Stomach (tissue), 19 donors: ENCODE measurements at places on chromosomes 4 and X. TPM values are rescaled to one million over a fixed set of nuclear protein-coding genes. Genes with fewer than 3 reads are reported as not detected.

GRCh38 chr4:147916351-147916750 is 184.5 kb downstream of the ARHGAP10 start:
- H3K4me1 ChIP-seq, result peaks cover 9% of the 10 kb centered on the region
- H3K27ac ChIP-seq, result no peak overlapping the region
- H3K4me3 ChIP-seq, result no peak overlapping the region
- no peaks in the 10 kb centered on the region for H3K27me3 ChIP-seq

DNA sequence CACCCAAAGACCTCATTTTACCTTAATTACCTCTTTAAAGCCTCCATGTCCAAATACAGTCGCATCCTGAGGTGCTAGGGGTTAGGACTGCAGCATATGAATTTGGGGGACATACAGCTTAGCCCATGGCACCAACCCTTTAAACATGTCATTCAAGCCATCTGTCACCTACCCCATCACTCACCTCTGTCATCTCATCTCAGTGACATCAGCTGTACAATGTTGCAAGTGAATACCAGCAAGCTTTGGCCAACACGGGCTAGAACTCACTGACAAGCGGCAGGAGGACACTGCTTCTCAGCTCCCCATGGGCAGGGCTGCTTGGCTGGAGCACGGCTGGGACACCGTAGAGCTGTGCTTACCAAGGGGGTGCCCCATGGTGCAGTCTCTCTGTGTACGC is 107.5 kb downstream of the STK32B start:
- H3K27me3 ChIP-seq, result no peaks in the 10 kb centered on the region
- no peaks in the 10 kb centered on the region for H3K36me3 ChIP-seq
- H3K27ac ChIP-seq, result no peak overlapping the region
- no peak for DNase-seq

- no peaks in the 10 kb centered on the region for H3K4me1 ChIP-seq
- no peaks in the 10 kb centered on the region for H3K27me3 ChIP-seq
- peaks cover 57% of the 10 kb centered on the region for H3K36me3 ChIP-seq
- no peak for DNase-seq
Measured at GRCh38 chr4:13584481-13584880, 40.2 kb upstream of the NKX3-2 start.

DNA sequence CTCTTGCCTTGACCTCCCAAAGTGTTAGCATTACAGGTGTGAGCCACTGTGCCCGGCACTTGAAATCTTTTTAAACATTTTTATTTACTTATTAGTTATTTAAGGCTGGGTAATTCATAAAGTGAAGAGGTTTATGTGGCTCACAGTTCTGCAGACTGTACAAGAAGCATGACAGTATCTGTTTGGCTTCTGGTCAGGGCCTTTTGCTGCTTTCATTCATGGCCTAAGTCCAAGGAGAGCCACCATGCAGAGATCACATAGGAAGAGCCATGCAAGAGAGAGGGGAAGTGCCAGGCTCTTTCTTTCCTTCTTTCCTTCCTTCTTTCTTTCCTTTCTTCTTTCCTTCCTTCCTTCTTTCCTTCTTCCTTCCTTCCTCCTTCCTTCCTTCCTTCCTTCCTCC is 10.2 kb upstream of the GPKOW start:
- no peak overlapping the region for H3K4me3 ChIP-seq
- H3K27me3 ChIP-seq, result no peaks in the 10 kb centered on the region
- no peak for DNase-seq
- no peaks in the 10 kb centered on the region for H3K4me1 ChIP-seq
- H3K36me3 ChIP-seq, result no peaks in the 10 kb centered on the region
- no peak overlapping the region for H3K27ac ChIP-seq

GRCh38 chr4:138909587-138909986 is 106.0 kb upstream of the NOCT start:
- H3K27me3 ChIP-seq, result no peaks in the 10 kb centered on the region
- peaks cover 6% of the 10 kb centered on the region for H3K4me1 ChIP-seq
- no peaks in the 10 kb centered on the region for H3K36me3 ChIP-seq
- no peak for DNase-seq
- H3K27ac ChIP-seq, result no peak overlapping the region

DNA sequence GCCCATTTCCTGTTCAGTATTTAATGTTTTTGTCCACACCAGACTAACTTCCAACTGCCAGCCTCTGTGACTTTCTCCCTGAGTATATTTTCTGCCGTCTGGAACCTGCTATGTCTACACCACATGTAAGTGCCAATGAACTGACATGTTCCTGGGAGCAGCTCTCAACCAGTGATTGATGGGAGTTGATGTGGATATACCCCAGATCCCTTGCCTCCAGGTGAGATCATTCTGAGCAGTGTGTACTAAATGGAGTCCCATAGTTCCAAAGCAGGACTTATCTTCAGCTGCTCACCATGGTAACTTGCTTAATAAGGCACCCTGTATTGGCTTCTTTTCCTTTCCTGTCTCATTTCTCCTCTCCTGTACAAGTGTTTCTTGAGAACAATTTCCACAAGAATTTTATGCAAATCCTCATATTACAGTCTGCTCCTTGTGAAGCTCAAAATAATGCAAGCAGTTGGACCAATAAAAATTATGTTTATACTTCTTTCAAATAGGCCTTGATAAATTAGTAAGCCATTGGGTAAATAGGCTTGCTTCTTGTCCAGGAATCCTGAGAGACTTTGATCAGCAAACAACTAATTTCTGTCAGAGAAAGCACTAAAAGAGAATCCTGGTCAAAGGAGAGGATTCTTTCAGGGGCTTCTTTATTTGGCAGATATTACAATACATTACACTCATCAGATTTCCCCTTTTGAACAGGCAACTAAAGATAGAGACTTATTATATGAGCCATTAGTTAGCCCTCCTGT is 911.7 kb upstream of the NDST4 start:
- no peaks in the 10 kb centered on the region for H3K36me3 ChIP-seq
- H3K4me3 ChIP-seq, result no peak overlapping the region
- H3K27me3 ChIP-seq, result no peaks in the 10 kb centered on the region
- DNase-seq, result no peak
- no peak overlapping the region for H3K27ac ChIP-seq

DNA sequence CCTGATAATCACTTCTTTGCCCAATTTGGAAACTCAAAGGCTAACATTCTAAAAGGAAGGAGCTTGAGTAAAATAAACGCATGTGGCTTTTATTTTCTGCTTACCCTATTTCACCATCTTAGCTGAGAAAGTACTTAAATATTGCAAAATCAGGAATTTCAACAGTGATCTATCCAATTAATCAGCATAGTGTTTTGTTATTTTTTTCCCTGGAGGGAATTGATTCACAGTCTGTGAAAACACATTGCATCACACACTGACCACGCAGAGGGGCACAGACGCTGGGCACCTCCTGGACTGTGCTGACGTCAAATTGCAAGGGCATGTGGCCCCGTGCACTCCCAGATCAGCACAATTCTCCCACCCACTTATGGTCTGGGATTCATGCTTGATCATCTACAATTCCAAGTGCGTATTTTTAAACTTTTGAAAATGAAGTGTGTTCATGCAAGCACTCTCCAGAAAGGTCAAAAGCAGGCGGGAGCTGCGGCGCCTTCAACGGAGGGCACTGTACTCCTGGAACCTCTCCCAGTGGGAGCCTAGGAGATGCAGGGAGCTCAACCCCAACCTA is 320.6 kb upstream of the PPARGC1A start:
- H3K36me3 ChIP-seq, result no peaks in the 10 kb centered on the region
- no peak overlapping the region for H3K27ac ChIP-seq
- DNase-seq, result peak; percentile 16
- H3K27me3 ChIP-seq, result no peaks in the 10 kb centered on the region
- H3K4me1 ChIP-seq, result no peaks in the 10 kb centered on the region

- no peaks in the 10 kb centered on the region for H3K36me3 ChIP-seq
- H3K27me3 ChIP-seq, result no peaks in the 10 kb centered on the region
- DNase-seq, result no peak
- no peak overlapping the region for H3K4me3 ChIP-seq
- no peak overlapping the region for H3K27ac ChIP-seq
Measured at GRCh38 chrX:108270280-108270679, 167.9 kb downstream of the COL4A6 start.

GRCh38 chr4:185865901-185866328 is 53.9 kb upstream of the SORBS2 start:
- H3K4me1 ChIP-seq, result peaks cover 52% of the 10 kb centered on the region
- no peak overlapping the region for H3K4me3 ChIP-seq

GRCh38 chr4:102525097-102525496 is 23.9 kb downstream of the NFKB1 start:
- H3K4me3 ChIP-seq, result no peak overlapping the region
- H3K27ac ChIP-seq, result no peak overlapping the region
- no peak for DNase-seq
- H3K4me1 ChIP-seq, result peaks cover 47% of the 10 kb centered on the region
- H3K36me3 ChIP-seq, result peaks cover 3% of the 10 kb centered on the region

- no peaks in the 10 kb centered on the region for H3K4me1 ChIP-seq
- no peaks in the 10 kb centered on the region for H3K27me3 ChIP-seq
- DNase-seq, result no peak
- no peak overlapping the region for H3K4me3 ChIP-seq
- H3K27ac ChIP-seq, result no peak overlapping the region
Measured at GRCh38 chrX:132009350-132009749, 13.8 kb upstream of the STK26 start.

- H3K4me3 ChIP-seq, result no peak overlapping the region
- no peak for DNase-seq
- H3K27ac ChIP-seq, result no peak overlapping the region
- no peaks in the 10 kb centered on the region for H3K27me3 ChIP-seq
- no peaks in the 10 kb centered on the region for H3K4me1 ChIP-seq
Measured at GRCh38 chr4:109955146-109955545, 42.5 kb downstream of the EGF start.

GRCh38 chrX:16601885-16602284 is 48.1 kb upstream of the S100G start:
- H3K27ac ChIP-seq, result no peak overlapping the region
- DNase-seq, result no peak
- no peaks in the 10 kb centered on the region for H3K36me3 ChIP-seq
- H3K4me3 ChIP-seq, result no peak overlapping the region

GRCh38 chr4:177177541-177178081 is 132.1 kb upstream of the NEIL3 start:
- no peaks in the 10 kb centered on the region for H3K27me3 ChIP-seq
- H3K27ac ChIP-seq, result no peak overlapping the region
- peak; percentile 71 for DNase-seq
- H3K4me1 ChIP-seq, result peaks cover 7% of the 10 kb centered on the region
- H3K4me3 ChIP-seq, result no peak overlapping the region

DNA sequence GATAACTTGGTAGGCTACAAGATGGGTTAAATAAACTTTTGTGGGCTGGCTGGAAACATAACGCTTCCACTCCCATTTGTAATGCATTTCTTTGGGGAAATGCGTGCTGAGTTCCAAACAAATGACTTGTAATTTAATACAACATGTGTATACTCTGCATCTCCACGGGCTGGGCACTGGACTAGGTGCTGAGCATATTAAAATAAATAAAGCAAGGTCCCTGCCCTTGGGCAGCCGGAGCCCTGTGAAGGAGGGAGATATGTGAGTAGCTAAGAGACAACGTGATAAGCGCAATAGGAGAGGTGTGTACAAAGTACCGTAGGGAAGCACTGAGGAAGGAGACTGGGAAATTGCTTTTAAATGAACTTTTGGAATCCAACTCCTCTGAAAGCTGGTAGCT is 147.2 kb upstream of the RBPJ start:
- H3K27me3 ChIP-seq, result no peaks in the 10 kb centered on the region
- peak; percentile 46 for DNase-seq
- peak overlapping the region; percentile 18 for H3K27ac ChIP-seq
- H3K36me3 ChIP-seq, result no peaks in the 10 kb centered on the region
- H3K4me3 ChIP-seq, result no peak overlapping the region
- peaks cover 25% of the 10 kb centered on the region for H3K4me1 ChIP-seq

DNA sequence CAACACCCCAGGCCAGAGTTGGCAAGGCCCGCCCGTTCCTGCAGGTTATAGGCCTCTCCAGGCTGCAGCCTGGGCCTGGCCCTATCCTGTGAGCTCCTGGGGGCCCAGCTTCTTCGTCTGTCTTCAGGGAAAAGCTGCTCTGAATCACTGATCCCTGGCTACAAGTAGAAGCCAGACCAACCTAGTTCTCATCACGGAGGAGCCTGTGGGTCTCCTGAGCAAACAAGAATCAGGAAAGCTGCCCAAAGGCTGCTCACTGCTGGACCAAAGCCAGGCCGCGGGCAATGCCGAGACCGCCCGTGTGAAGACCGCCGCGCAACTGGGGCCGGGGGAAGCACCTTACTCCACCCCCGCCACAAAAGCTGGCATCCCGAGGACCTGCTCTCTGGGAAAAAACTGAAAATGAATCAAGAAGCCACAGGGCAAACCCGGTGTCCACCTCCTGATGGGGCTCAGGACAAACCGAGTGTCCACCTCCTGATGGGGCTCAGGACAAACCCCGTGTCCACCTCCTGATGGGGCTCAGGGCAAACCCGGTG is 12.8 kb downstream of the CTBP1 start:
- H3K4me1 ChIP-seq, result peaks cover 35% of the 10 kb centered on the region
- H3K27ac ChIP-seq, result no peak overlapping the region
- H3K36me3 ChIP-seq, result peaks cover 99% of the 10 kb centered on the region

- H3K4me3 ChIP-seq, result no peak overlapping the region
- DNase-seq, result no peak
- no peaks in the 10 kb centered on the region for H3K36me3 ChIP-seq
- no peaks in the 10 kb centered on the region for H3K27me3 ChIP-seq
- H3K4me1 ChIP-seq, result no peaks in the 10 kb centered on the region
- no peak overlapping the region for H3K27ac ChIP-seq
Measured at GRCh38 chr4:164224871-164225270, 529.1 kb upstream of the SMIM31 start.

DNA sequence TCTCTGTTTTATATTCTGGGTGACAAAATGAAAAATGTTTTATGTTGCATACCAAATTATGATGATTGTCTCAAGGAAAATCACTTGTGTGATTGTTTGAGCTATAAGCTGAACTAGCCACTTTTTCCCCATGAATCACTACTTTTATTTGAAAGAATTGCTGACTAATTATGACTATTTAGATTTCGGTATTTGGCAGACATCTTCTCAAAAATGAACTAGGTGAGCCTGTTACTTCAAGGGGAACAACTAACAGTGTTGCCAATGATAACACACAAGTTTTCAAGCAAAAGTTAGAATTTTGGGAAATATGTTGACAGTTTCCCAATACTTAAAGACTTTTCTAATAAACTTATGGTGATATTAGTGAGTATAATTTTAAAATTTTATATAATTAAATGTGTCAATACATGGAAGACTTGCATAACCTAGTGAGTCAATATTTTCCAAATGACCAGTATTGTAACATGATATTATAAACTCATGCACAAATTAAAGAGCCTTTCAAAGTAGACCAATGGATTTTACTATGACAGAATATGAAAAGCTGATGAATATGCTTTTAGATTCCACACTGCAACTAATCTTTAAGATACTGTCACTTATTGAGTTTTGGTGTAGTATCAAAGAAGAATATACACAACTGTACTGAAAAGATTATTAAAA is 187.7 kb upstream of the GATB start:
- no peaks in the 10 kb centered on the region for H3K4me1 ChIP-seq
- DNase-seq, result no peak
- H3K27me3 ChIP-seq, result no peaks in the 10 kb centered on the region
- no peak overlapping the region for H3K4me3 ChIP-seq
- H3K36me3 ChIP-seq, result no peaks in the 10 kb centered on the region

GRCh38 chrX:106952089-106952488 is 31.9 kb downstream of the CLDN2 start:
- H3K4me3 ChIP-seq, result no peak overlapping the region
- H3K4me1 ChIP-seq, result no peaks in the 10 kb centered on the region
- peaks cover 12% of the 10 kb centered on the region for H3K36me3 ChIP-seq
- H3K27ac ChIP-seq, result no peak overlapping the region
- H3K27me3 ChIP-seq, result no peaks in the 10 kb centered on the region

Gene ZNF674
- 14.0 TPM for total RNA-seq

Gene TMPRSS11D
- not detected for total RNA-seq

Gene NPY2R
- not detected for total RNA-seq

Gene TAF7L
- total RNA-seq, result not detected

Gene NPFFR2
- not detected for total RNA-seq

Gene BEND2
- total RNA-seq, result not detected

Gene RRH
- total RNA-seq, result not detected
